ENCODE measurements at places on chromosomes 7 and 10.

GRCh38 chr7:141674171-141674671, 27.7 kb downstream of the DENND11 start:
- no peak for DNase-seq

DNA sequence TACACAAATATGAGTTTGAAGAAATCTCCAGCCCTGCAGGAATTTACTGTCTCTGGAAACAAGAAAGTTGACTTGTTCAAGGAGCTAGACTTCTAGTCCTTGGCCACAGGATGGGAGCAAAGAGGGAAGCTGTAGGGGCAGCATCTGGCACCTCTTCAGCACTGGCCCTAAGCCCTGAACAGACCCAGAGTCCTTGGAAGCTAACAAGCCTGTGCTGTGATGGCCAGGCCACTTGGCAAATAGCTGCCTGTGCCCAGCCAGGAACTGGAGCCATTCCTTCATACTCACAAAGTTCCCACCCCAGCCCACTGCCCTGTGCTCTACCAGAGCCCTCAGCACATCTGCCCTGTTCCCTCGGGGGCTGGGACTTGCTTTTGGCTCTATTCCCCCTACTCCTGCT, 9.4 kb upstream of the COL13A1 start:
- no peak for DNase-seq

GRCh38 chr7:7249814-7250213, 67.5 kb downstream of the C1GALT1 start:
- no peak for DNase-seq

- DNase-seq: no peak
Measured at GRCh38 chr7:157693521-157694375, 356.9 kb downstream of the DNAJB6 start.

GRCh38 chr10:7334642-7334964, 76.2 kb downstream of the SFMBT2 start:
- DNase-seq: no peak

- DNase-seq: no peak
Measured at GRCh38 chr7:46076527-46076926, 155.5 kb upstream of the IGFBP3 start.

- no peak for DNase-seq
Measured at GRCh38 chr10:129046065-129046681, 420.9 kb upstream of the MGMT start.

DNA sequence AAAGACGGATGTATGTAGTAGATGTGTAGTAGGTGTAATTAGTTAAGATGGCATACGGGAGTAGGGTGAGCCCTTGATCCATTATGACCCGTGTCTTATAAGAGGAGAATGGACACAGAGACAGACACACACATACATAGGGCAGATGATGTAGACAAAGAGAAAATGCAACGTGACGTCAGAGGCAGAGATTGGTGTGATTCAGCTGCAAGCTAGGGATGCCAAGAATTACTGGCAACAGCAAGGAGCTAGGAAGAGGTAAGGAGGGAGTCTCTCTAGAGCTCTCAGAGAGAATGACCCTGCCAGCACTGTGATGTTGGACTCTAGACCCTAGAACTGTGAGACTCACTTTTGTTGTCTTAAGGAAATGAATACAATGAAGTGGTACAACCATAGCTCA, 247.0 kb upstream of the HABP2 start:
- DNase-seq: no peak

Measured in stimulated activated CD4-positive, alpha-beta T cell treated with anti-CD3 and anti-CD28 coated beads, Interleukin-12 subunit alpha, Interleukin-12 subunit beta, amount 100 ng/mL, for 48 hours (primary cell).